ENCODE measurements at places on chromosomes 13 and 19. TPM values are rescaled to one million over a fixed set of nuclear protein-coding genes. Genes with fewer than 3 reads are reported as not detected.

NCR1 gene
- not detected for total RNA-seq

DNA sequence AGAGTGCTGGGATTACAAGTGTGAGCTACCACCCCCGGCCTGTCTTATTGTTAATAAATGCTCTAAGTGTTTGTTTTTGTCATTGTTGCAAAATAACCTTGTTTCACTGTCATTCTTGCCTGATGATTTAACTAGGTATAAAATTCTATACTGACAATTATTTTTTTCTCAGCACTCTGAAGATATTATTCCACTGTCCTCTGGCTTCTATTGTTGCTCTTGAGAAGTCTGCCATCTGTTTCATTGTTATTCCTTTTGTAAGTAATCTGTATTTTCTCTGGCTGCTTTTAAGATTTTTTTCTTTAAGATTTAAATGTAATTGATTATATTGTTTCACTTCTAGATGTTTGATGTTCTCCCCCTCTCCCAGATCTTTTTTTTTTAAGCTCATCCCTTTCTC lies 17.6 kb downstream of the ZNF420 start:
- ATAC-seq = no peak

DNA sequence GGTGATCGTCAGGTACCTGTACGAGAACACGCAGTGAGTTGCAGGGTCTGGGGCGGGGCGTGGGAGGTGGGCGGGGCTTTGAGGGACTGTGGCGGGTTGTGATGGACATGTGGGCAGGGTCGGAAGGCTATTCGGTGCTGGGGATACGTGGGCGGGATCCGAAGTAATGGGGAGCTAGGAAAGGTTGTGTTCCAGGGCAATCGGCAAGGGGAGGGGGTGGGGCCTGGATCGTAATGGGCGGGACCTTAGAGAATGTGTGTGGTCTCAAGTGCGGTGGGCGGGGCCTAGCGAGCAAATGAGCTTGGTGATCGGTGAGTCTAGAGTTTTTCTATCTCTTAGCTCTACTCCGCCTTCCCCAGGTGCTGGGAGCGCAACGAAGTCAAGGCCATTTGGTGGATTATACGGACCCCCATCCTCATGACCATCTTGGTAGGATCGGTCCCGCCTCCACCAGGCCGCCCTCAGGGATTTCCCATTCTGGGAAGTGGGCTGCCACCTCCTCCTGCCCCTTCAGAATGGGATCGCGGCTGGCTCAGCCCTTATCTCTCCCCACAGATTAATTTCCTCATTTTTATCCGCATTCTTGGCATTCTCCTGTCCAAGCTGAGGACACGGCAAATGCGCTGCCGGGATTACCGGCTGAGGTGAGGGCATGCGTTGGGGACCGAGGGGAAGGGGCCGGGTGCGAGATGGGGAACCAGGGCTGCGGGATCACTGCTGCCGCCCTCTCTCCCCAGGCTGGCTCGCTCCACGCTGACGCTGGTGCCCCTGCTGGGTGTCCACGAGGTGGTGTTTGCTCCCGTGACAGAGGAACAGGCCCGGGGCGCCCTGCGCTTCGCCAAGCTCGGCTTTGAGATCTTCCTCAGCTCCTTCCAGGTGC lies 9.6 kb downstream of the GIPR start:
- ATAC-seq = no peak

LNX2 gene
- 15.0 TPM for total RNA-seq
